Stimulated activated CD4-positive, alpha-beta T cell treated with anti-CD3 and anti-CD28 coated beads, Interleukin-4, amount 100 ng/mL, for 4 hours (primary cell): ENCODE measurements at places on chromosomes 5 and 9.

- DNase-seq, result no peak
These were observed 3.9 kb upstream of the ZCCHC9 start for GRCh38 chr5:81297531-81297930.

- DNase-seq, result no peak
These were observed 91.0 kb downstream of the AOPEP start for GRCh38 chr9:94817291-94818177.

- no peak for DNase-seq
These were observed 16.1 kb downstream of the ZFR start for GRCh38 chr5:32428426-32428825.

GRCh38 chr9:83027153-83027891 lies 35.6 kb downstream of the RASEF start:
- DNase-seq, result no peak

- DNase-seq, result no peak
These were observed 95.5 kb downstream of the CAMSAP1 start for GRCh38 chr9:135811801-135812200.

GRCh38 chr9:133470427-133470924 lies 8.4 kb downstream of the SLC2A6 start:
- DNase-seq, result no peak

GRCh38 chr5:180291234-180291940 lies 496 bp downstream of the MAPK9 start:
- DNase-seq, result no peak

- DNase-seq, result no peak
These were observed 19.8 kb downstream of the IL7R start for GRCh38 chr5:35876454-35876853.

- DNase-seq, result no peak
These were observed 438 bp downstream of the NSUN2 start for GRCh38 chr5:6632324-6632887.

DNA sequence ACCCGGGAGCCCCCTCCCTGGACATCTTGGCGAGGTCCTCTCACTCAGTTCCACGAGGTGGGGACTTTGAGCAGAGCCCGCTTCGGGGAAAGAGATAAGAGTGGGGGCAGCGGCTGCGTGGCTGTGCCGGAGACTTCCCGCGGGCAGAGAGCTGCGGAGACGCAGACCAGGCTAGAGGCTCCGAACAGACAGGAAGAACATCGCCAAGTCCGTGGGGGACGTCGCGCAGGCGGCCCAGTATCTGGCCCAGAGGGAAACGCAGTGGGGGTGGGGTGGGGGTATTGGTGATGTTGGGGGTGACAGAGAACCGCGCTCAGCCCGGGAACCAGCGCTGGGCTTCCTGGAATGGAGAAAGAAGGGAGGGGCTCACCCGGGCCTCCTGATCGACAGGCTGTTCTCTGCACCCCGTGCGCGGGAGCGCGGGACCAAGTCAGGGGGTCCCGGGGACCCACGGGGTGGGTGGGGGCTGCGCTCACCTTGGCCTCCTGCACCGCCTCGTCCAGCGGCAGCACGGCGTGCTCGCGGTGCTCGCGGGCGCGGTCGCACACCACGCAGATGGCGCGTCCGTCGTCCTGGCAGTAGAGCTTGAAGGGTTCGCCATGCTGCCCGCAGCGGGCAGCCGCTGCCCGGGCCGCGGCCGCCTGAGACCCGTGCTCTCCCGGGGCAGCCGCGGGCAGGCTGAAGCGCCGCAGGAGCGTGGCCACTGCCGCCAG lies 727 bp downstream of the TRIM7 start:
- no peak for DNase-seq

DNA sequence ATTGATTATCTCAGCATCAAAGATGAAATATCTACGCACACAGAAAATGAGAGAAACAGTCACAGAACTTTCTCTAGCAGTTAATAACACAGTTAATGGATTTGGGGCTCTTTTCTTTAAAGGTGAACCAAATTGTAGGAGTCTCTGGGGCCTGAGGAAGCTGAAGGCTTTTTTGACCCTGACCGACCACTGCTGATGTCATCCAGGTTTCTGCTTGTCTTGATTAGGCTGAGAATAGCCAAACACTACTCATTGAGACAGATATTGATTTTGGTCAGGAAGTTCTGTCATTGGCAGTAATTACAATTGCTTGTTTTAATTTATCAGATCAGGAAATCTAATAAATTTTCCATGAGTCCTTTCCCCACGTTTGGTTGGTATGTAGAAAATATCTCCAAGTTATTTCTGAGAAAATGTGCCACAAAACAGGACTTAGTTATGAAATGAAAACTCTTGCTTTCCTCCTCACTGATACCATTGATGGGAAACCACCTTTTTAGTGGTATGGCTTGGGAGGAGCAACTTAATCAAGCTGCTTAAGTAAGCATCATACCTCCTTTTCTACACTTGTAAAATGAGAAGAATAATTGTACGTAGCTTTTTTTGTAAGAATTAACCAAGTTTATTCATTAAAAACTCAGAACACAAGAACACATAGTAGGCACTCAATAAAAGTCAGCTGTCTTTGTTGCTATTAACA lies 19.7 kb downstream of the CARTPT start:
- DNase-seq, result no peak
